ENCODE measurements at places on chromosomes 4 and X.

GRCh38 chr4:155342142-155342541 is 34.6 kb downstream of the MAP9 start:
- DNase-seq, result no peak

- no peak for DNase-seq
These were observed 135.1 kb downstream of the CHIC2 start for GRCh38 chr4:53929311-53929710.

- DNase-seq, result peak; percentile 1
These were observed 1.0 kb downstream of the GABRA4 start for GRCh38 chr4:46992338-46992737.

- no peak for DNase-seq
These were observed 92.3 kb downstream of the UCHL1 start for GRCh38 chr4:41349021-41349420.

DNA sequence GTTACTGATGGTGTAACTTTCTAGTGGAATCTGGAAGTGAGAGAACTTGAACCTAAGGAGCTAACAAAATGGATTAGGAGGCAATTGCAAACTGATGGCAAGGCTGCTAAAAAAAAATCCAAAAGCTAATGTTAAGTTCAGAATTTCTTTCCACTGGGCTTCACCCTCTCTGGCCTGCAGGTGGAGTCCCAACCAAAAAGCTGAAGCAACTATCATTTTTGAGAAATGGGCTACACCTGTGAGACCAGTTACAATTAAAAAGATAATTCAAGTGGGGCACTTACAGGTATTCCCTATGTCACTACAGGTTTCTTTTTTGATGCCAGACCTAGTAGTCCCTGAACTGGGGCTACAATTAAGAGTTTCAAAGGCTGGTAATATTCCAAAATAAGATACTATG is 142.1 kb upstream of the FTHL17 start:
- DNase-seq, result no peak

GRCh38 chrX:13090339-13091110 is 46.1 kb upstream of the FAM9C start:
- DNase-seq, result peak; percentile 42

DNA sequence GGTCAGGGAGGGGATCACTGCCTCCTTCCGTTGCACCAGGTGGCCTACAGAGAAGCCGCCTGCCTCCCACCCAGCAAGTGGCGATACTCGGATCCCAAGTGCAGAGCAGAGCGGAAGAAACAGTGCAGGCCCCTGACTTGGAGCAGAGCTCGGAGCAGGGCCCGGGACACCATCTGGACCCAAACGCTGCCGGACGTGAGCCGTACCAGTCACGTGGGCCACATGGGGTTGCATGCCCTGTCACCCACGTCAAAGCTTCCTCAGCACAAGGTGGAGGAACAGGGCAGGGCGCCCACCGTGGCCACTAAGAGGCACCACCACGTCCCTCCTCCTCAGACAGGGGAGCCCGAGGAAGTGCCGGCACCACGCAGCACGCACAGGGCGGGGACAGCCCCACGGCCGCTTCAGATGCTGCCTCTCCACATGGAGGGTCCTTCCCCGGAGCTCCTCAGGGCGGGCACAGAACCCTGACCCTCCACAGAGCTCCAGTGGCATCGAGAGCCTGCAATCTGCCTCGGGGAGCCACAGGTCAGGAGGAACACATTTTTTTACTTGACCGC is 18.7 kb downstream of the ZFYVE28 start:
- no peak for DNase-seq

GRCh38 chr4:83556006-83556707 is 20.2 kb downstream of the GPAT3 start:
- DNase-seq, result no peak

- DNase-seq, result no peak
These were observed 136.1 kb downstream of the SNCA start for GRCh38 chr4:89700766-89701423.

- no peak for DNase-seq
These were observed 335.5 kb downstream of the ARHGAP10 start for GRCh38 chr4:148067301-148067916.

DNA sequence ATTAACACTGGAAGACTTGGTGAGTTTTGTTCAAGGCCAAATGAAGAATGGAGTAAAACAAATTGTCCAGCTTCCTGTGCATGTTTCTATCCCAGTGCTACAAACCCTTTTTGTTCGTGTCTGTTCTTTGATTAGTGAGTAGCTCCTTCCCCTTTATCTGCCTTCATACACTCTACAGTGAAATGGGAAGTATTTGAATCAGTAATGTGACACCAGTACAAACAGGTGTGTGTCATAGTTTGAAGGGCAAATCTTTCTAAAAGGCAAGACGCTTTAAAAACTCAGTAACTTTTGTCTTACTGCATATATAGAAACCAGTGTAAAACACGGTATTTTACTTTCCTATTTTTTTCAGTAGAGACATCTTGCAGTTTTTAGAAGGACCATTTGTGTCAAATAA is 5.9 kb downstream of the ARHGEF38 start:
- peak; percentile 46 for DNase-seq

Measured in stomach (tissue), 19 donors.